GM03348 (cell line): ENCODE measurements at places on chromosomes 2 and 18.

GRCh38 chr18:43863180-43863579 lies 585.9 kb upstream of the SYT4 start:
- DNase-seq: no peak

GRCh38 chr2:22842205-22842869 lies 542.6 kb upstream of the KLHL29 start:
- no peak for DNase-seq

DNA sequence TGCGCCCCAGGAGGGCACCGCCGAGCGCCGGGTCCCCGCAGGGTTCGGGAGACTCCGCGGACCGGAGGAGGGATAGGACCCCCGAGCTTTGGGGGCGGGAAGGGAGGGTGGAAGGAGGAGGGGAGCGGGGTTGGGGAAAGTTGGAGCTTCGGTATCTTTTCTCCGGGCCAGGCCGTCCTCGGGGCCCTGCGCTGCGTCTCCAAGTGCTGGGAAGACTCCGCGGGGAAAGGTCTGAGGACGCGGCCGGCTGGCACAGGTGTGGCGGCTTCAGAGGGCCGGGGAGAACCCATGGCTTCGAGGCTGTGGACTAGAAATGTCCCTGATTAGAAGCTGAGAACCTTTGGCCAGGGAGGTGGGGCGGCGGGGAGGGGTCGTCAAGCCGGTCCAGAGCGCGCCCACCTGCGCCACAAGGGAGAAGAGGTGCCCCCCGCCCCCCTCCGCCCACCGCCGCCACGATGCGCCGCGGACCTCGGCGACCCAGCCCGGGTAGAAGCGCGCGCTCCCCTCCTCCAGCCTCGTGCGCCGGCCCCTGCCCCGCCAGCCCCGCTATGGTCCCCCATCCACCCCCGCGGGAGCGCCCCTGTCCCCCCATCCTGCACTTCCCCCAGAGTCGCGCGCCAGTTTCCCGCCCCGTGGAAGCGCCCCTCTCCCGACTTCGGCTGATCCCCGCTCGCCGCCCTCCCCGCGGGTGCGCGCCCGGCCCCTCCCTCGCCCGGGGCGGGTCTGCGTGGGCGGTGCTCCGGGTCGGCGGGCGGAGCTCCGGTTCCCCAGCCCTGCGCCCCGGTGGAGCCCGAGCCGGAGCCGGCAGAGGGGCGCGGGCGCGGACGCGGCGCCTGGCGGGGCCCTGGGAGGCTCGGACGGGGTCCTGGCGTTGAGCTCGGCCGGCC lies at the start of gene SNTG2:
SNTG2 (plus strand) TSS at position 770 of the 887 bp plus-strand sequence. CDS start 148 bp downstream, outside the sequence.
- peak; percentile 88 for DNase-seq

DNA sequence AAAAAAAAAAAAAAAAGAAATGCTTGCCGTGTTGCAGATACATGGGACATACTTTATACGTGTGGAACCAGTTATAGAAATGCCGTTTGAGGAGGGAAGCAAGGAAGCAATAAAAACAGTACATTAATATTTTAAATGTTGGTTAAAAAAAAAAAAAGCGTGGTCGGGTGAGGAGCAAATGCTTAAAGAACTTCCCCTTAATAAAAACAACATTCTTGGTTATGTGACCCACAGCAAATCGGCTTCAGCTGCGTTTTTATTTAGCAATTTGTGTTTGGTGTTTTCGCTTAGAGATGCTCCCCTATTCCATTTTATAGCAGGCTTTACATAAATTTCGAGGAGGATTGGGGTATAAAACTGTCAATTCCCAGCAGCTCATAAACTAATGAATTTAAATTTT lies 223.6 kb downstream of the LRRTM1 start:
- DNase-seq: no peak

GRCh38 chr2:64081046-64081445 lies 61.8 kb upstream of the VPS54 start:
- no peak for DNase-seq

- no peak for DNase-seq
Observed at GRCh38 chr2:236156095-236156859, 11.9 kb downstream of the GBX2 start.

GRCh38 chr18:64283059-64283458 lies 134.2 kb upstream of the LINC00305 start:
- no peak for DNase-seq

DNA sequence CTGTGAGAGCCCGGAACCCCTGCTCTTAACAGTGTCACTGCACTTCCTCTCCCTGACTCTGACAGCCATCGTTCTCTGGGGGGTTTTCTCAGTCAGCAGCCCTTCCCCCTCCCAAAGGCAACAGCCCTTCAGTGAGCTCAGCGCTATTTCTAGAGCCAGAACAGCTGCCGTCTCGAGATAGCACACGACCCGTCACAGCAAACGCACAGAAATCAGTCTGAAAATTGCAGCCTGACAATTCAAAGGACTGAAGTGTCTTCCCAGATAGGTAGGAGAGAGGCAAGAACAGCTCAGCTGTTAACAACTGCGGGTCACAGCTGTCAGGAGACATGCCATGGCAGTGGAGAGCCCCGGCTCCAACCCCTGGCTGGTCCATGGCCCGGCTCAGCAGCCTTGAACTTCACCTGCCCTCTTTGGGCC lies 45.4 kb downstream of the ST8SIA5 start:
- DNase-seq: no peak

GRCh38 chr2:56185582-56186046 lies 1.8 kb downstream of the CCDC85A start:
- peak; percentile 84 for DNase-seq

- peak; percentile 11 for DNase-seq
Observed at GRCh38 chr2:164913640-164914350, 41.5 kb downstream of the SLC38A11 start.

DNA sequence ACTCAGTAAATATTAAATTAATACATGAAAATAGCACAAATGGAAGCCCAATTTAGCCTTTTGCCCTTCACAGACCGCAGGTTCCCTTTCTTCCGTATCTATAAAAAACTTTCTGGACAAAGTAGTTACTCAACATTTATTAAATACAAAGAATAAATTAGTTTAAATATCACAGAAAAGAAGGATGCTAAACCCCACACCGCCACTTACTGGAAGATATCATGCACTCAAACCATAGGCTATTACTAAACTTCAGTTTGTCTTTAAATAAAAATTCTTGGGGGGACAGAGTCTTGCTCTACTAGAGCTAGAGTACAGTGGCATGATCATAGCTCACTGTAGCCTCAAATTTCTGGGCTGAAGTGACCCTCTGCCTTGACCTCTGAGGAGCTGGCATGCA lies 120.7 kb upstream of the FHL2 start:
- no peak for DNase-seq

DNA sequence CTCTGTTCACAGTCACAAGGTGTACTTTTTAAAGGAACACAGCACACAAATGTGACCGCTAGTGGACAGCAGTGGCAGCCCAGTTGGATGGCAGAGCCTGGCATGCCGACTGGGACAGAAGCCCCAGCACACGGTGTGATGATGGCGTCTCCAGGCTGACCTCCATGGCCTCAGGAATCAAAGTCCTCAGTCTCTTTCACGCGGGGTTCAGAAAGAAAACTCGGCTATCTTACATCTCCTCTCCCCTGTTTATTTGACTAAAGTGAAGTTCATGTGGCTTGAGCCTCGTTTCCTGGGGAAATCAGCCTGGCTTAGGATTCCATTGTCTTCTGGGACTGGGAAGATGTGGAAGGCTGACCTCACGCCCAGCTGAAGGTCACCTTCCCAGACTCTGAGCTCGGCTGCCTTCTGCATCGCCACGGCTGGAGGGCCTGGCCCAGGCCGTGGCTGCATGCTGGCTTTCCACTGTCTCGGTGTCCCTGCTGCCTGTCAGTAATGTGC lies 56.1 kb downstream of the ASAP2 start:
- DNase-seq: no peak

GRCh38 chr2:85263591-85263990 lies 64.2 kb downstream of the TGOLN2 start:
- no peak for DNase-seq

GRCh38 chr2:227383686-227384085 lies 4.1 kb downstream of the SCYGR1 start:
- DNase-seq: no peak

DNA sequence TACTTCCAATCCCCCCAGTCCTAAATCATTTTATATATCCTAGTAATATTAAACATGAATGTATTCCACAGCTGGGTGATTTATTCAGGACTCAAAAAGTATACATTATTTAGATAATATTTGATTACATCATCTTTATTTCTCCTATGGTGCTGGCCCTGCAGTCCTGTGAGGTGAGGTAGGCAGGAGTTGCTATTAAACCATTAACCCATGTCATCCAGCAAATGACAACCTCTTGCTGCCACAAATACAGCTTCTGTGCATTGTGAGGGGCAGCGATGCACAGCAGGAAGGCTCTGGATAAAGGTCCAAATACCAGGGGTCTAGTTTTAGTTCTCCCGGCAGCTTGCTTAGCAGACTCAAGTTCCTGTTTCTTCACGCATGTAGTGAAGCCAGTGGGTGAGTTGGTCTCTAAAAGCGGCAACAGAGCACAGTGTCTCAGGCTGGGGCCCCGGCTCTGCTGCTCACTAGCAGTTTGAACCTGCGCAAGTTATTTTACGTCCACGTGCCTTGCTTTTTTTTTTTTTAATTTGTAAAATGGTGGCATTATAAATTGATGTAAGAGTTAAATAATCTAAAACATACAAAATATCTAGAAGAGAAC lies 36.1 kb downstream of the INSIG2 start:
- DNase-seq: no peak

GRCh38 chr2:127138281-127138680 lies 31.3 kb upstream of the BIN1 start:
- no peak for DNase-seq

DNA sequence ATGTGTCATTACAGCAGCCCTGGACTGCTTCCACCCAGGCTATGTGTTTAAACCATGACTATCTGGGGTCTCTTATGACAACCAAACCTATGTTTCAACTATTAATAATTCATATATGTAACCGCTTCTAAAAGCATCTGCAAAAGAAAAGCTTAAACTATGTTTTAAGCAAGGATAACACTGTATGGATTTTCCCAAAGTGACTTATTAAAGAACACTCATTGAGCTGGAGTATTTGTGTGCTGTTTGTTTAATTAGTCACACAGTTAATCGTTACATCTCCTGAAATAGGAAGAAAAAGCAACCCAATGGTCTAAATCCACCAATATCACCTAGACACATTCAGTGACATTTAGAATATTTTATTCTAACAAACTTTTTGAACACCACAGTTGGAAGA lies 51.3 kb downstream of the TMEM163 start:
- no peak for DNase-seq

DNA sequence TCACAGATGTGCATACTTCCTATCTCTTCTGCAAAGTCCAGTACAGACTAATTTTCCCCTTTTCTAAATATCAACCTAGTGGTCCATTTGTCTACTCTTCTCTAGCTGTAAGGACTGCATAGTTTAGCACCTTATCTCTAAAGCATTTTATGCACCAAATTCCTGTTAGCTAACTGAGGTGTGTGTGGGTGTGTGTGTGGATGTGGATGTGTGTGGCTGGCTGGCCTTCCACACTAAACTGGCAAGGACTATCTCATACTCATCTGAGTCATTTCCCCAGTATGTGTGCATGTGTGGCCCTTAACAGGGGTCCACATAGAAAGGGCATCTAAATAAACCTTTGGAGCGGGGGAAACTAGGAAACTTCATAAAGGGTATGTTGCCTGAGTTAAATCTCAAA lies 139.6 kb downstream of the TTC32 start:
- no peak for DNase-seq

DNA sequence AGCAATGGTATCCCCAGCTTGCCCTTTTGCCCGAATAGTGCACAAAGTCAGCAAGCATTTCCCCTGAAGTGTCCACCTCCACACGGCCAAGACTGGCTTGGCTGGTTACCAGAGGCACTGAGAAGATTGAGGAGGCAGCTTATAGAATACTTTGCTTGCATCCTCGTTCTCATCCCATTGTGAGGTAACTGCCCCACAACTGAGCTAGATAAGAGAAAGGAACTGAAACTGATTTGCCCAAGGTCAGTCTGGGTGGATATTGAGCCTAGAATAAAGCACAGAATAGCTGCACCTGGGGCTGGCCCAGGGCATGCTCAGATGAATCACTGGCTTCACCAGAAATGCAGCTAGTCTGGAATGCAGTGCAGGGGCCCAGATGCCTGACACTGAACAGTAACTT lies 32.7 kb upstream of the MAP4K3 start:
- DNase-seq: peak; percentile 64

GRCh38 chr2:73081181-73081671 lies 9.7 kb upstream of the SFXN5 start:
- no peak for DNase-seq

DNA sequence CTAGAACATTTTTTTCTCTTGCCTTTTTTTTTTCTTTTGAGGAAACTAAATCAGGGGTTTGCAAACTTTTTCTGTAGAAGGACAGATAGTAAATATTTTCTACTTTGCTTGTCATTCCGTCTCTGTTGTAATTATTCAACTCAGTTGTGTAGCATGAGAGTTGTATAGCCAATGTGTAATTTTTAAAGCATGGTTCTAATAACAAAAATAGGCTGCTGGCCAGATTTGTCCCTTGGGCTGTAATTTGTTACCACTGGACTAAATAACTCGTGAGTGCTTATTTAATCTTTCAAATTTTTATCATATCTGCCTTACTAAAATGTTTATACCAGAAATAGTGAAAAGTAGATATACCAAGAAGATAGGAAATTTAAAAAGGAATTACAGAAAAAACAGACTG lies 43.0 kb downstream of the CCDC148 start:
- peak; percentile 14 for DNase-seq

DNA sequence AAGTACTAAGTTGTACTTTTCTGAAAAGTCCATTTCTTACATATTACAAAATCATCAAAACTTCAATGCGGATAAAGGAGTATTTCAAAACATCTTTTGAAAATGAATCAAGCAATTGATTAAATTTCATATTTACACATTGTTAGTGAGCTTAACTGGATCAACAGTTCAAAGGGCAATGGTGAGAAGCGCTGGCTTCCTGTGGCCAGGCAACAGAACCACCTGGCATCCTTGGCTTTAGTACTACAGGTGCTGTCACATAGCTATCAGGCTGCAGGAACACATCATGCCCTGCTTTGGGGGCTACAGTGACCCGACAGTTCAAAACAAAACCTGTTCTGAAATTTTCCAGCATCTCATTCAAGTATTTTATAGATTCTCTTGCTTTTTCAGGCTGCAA lies 59.2 kb downstream of the SMAD2 start:
- DNase-seq: no peak

- no peak for DNase-seq
Observed at GRCh38 chr2:127906206-127906926, 20.6 kb upstream of the AMMECR1L start.

DNA sequence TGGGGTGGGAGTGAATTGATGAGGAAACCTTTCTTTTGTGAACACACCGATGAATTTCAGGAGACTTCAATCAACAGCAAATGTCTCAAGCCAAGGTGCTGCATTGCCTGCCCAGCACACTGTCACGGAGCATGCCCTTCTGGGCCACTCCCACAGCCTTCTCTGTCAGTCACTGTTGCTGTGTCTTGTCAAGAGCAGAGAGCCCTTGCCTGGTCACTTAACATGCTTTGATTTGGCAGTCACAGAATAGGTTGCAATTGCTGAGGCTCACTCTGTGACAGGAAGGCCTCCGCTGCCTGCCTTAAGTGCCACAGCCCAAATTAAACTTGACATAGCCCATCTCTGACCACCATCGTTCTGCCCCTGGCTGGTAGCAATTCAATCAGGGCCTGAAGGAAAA lies 225.4 kb downstream of the PID1 start:
- no peak for DNase-seq
